Left lung (tissue), 14 donors: ENCODE measurements at places on chromosomes 11 and 22.

DNA sequence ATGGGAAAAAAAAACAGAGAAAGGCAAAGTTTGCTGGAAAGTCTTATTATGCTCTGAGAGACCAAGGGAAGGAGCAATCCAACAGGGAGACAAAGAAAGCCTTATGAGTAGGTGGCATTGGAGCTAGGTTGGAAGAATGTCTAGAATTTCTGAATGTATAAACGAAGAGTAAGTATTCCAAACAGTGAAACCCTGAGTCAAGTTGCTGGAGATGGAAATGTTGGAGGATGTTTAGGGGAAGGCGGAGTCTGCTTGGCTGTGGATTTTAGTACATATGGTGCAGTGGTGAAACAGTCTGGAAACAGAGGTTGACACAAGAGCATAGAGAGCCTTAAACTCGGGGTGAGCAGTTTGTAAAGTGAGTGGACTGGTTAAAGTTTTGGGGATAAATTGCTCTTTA lies 314.8 kb upstream of the CADM1 start:
- DNase-seq: no peak

- peak; percentile 75 for DNase-seq
Observed at GRCh38 chr11:66981976-66982578, 7.0 kb downstream of the C11orf86 start.

GRCh38 chr11:57514538-57515331 lies 767 bp downstream of the SLC43A1 start:
- DNase-seq: peak; percentile 30

DNA sequence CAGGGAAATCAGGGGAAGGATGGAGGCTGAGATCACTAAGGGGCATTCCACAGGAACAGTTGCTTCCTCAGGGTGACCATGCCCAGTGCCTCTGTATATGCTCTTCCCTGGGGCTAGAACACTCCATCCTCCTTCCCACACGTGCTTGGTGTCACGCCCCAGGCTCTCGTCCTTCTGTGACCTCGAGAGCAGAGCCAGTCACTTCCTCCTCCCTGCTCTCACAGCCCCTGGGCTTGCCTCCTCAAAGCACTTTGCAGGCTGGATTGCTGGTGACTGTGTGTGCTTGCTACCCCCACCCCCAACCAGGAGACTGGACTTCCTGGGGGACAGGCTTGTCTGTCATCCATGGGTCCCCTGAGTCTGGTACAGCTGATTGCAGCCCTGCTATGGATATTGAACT lies 56.5 kb upstream of the AMPD3 start:
- DNase-seq: no peak

DNA sequence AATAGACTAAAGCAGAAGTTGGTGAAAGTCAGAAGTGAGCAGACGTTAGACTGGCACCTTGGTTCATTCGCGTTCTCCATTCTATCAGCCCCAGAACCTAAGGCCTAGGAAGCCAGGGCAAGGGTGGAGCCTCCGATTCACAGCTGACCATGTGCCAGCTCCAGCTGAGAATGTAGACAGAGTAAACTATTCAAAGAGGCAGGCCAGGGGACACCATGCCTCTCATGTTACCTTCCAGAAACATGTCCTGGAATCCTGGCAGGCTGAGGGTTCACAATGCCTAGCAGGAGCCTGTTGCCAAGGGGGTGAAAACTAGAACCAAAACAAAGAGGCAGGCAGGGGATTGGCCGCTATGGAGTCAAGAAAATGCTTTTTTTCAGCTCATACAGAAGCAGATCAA lies 224.4 kb upstream of the POU2AF2 start:
- no peak for DNase-seq

DNA sequence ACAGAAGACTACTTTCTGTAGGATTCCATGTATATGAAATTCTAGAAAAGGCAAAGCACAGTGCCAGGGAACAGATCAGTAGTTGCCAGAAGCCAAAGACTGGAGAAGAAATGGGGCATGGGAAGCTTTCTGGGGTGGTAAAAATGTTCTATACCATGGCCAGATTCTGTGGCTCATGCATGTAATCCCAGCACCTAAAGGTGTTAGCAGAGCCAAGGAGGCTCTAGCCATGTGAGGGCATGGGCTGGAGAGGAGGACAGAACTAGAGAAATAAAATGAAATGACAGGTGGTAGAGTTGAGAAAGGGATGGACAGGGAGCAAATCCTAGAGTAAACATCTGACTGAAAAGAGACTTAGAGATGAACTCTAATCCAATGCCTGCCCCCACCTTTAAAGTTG lies 26.9 kb upstream of the HMGXB4 start:
- no peak for DNase-seq

DNA sequence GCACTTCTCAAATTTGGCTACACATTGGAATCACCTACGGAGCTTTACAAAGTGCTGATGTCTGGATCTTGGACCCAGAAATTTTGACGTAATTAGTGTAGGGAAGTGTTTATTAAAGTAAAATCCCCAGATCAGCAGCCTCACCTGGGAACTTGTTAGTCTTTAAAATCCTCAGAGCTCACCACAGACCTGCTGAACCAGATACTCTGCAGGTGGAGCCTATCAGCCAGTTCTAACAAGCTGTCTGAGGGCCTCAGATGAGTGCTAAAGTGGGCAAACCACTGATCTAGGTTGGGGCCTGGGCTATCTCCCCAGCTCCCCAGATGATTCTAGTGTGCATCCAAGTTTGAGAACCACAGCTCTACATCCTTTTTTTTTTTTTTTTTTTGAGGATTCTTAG lies 436.0 kb downstream of the ETS1 start:
- DNase-seq: no peak

DNA sequence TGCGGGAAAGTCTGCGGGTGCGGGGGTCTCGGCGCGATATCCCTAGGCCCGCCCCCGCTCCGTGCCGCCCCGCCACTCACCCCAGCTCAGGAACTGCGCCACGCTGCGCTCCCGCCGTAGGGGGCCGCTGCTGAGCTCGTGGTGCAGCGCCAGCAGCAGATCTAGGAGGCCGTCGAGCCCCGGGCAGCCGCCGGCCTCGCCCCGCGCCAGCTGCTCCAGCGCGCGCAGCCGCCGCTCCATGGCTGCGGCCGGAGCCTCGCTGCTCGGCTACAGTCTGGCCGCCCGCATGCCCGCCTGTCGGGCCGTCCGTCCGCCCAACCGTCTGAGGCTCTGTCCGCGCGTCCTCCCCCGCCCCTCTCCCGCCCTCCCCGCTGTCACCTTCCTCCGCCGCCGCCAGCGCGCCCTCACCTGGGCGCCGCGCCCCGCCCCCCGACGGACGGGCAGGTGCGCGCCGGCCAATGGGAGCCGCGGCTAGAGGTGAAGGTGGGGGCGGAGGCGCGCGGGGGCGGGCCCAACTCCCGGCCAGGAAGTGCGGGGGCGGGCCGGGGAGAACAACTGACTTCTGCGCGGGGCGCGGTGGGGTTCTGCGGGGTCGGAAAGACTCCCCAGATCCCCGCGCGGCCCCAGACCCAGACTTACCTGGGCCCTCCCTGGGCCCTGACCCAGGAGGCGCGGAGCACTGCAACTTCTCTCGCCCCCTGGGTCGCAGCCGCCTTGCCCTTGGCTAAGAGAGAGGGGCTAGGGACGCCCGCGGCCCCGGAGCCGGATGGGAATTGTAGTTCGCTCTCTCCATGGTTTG lies at the start of gene CDC42BPG:
Gene CDC42BPG (minus strand): TSS at position 324 of the 799 bp plus-strand sequence. CDS start 84 bp downstream, at position 240.
- DNase-seq: peak; percentile 77

DNA sequence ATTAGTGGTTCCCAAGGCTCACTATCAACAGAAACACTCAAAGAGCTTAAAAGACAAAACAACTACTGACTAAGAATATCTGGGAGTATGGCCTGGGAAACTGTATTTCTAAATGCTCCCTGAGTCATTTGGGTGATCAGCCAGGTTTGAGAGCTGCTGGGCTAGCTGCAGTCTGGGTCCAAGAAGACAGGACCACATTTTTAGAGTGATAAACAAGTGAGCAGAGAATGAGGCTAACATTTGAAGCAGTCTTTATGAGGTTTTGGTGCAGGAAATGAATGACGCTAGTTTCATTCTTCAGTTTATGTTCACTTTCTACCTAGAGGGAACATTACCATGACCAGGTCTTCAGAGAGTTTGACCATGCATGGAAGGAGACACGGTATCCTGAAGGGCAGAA lies 97.7 kb downstream of the TEAD1 start:
- DNase-seq: no peak

GRCh38 chr11:60929764-60930163 lies 5.5 kb downstream of the TMEM132A start:
- DNase-seq: no peak

GRCh38 chr11:114886644-114887265 lies 208.4 kb downstream of the NXPE2 start:
- no peak for DNase-seq

- DNase-seq: no peak
Observed at GRCh38 chr11:75664389-75664788, 4.4 kb downstream of the MAP6 start.

GRCh38 chr11:31645747-31646146 lies 136.2 kb downstream of the ELP4 start:
- no peak for DNase-seq

DNA sequence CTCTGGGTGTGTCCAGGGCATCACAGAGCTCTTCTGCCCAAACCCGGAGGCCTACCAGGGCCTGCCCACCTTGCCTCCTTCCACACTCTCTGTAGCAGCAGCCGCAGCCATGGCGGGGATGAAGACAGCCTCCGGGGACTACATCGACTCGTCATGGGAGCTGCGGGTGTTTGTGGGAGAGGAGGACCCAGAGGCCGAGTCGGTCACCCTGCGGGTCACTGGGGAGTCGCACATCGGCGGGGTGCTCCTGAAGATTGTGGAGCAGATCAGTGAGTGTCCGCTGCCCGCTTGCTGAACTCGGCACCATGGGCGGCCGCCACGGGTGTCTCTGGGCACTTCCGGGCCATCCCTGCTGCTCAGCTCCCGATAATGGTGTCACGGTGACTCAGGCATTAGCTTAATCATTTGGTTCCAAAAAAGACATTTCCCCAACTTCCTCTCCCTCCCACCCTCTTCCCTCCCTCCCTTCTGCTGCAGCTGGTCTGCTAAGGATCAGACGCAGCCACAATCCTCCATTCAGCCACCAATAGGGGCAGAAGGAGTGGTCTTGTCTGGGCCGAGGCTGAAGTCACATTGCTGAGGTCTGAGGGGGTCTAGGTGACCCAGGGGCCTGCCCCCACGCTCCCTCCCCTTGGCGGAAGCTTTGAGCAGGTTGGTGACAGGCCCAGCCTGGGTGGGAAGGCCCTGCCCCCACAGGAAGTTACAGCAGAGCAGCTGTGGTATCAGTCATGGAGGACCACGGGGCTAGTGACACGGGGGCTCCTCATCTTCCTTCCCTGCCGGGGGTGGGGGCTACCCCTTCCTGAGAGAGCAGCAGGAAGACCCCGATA lies 950 bp downstream of the FERMT3 start:
- peak; percentile 72 for DNase-seq

DNA sequence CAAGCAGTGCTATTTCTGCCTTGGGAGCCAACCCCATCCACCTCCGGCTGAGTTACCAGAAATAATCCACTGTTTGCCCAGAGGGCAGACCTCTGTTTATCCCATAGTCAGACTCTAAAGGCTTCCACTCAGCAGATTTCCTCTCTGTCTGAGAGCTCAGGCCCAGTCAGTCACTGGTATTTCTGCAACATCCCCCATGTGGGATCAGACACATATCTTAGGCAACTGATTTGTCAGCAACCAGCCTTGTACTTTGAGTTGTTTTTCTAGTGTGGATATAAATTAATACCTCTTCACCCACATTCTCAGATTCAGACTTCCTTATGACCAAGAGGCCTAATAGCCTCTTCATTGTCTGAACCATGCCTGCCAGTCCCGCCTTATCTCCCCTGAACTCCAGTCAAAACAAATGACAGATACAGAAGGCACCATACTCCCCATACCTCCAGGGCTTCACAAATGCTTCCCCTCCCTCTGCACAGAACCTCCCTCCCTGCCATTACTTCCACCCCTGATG lies 193.6 kb downstream of the FAM76B start:
- DNase-seq: no peak

GRCh38 chr11:6943131-6943530 lies 16.9 kb downstream of the ZNF215 start:
- no peak for DNase-seq

- DNase-seq: peak; percentile 67
Observed at GRCh38 chr11:69637941-69638871, 2.8 kb upstream of the CCND1 start.

- DNase-seq: peak; percentile 7
Observed at GRCh38 chr11:5476186-5476819, 12.2 kb upstream of the OR52D1 start.

- no peak for DNase-seq
Observed at GRCh38 chr11:66880496-66881450, 23.9 kb downstream of the LRFN4 start.

- peak; percentile 63 for DNase-seq
Observed at GRCh38 chr11:8593935-8594909, at the start of gene STK33. TSS of gene STK33 (minus strand) at chr11:8594228. CDS start at chr11:8474905, 119,323 bp downstream.

GRCh38 chr11:108963118-108963517 lies 298.2 kb downstream of the DDX10 start:
- DNase-seq: no peak

- no peak for DNase-seq
Observed at GRCh38 chr22:23103199-23103954, 33.1 kb downstream of the GNAZ start.

GRCh38 chr11:107713009-107713408 lies 1.2 kb upstream of the SLN start:
- no peak for DNase-seq

DNA sequence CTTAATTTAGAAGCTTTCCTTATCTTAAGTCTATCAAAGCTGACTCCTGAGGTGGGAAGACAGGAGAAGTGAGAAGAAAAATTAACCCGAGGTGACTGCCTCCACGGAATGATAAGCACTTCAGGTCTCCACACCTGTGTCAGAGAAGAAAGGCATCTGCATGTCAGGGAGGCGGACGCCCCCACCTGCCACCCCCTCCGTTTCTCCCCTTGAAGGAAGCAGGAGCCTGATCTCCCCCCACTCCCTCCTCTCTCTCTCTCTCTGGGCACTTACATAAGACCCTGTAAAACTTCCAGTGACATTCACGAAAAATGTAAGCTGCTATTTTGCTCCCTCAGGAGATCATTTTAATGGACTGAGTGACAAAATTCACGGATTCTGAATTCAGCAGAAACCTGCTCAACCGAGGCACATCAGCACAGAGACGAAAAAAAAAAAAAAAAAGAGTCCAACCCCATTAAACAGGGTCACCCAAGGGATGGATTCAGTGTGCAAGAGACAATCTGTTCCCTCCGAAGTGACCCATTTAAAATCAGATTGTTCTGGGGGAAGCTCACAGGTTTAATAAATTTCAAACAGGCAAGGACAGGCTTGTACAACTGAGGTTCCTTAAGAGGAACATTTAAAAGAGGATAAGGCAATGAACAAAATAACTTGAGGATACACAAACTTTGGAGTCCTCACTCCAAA lies 1.5 kb downstream of the LARGE1 start:
- DNase-seq: no peak

DNA sequence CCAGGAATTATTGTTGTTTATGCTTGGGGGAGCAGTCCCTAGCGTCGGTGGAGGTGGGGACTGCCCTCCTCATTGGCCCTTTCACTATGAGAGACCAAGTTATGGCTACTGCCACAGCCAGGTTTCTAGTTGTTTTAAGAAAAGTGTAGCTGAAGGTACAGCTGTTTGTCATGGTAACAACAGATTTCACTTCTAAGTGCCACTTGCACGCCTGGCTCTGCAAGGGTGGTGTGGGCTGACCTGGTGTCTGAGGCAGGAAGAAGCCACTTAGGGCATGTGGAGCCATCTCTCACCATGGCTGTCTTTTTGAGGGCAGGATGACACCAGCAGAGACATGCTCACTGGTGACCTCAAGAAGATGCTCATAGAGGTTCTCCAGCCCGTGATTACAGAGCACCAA lies 46.3 kb upstream of the MPEG1 start:
- no peak for DNase-seq

- peak; percentile 88 for DNase-seq
Observed at GRCh38 chr11:133927690-133928627, 28.8 kb downstream of the IGSF9B start.

- no peak for DNase-seq
Observed at GRCh38 chr11:31795706-31796498, 15.2 kb downstream of the PAX6 start.
